NCI-H526 treated with DMSO at 0.1 percent for 48 hours (cell line): ENCODE measurements at places on chromosomes 16 and 17.

DNA sequence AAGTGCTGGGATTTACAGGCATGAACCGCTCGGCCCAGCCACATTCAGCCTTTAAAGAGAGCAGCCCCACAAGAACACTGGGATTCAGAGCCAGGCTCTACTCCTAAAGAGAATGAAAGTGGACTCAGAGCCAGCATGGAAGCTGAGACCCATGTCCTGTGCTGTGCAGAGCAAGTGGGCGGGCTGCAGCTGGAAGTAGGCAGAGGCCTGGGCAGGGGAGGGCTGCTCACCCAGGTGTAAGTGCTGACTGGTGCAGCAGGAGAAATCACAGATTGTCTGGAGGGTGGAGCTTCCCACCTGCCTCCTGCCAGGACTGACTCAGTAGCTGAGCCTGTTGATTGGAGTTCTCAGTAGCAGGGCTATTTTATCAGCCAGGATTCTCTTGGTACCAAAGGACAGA, 178.7 kb downstream of the KATNIP start:
- DNase-seq: no peak

- no peak for DNase-seq
These were observed 119.6 kb upstream of the PMFBP1 start for GRCh38 chr16:72291531-72291981.

DNA sequence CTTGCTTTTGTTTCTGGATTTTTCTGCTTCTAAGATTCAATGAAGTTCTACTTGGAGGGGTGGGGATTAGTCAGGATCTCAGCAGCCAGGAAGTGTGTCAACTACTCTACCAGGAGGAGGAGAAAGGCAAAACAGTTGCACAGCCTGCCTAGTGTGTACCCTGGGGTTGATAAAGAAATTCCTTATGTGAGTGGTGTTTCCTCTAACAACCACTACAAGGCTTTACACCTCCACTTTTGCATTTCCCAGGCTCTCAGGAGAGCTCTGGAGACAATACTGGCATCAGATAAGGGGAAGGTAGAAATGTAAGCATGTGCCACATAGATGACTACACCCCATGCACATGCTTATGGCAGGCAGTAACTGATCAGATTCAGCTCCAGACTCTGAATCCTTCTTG, 174.6 kb downstream of the TOX3 start:
- no peak for DNase-seq

DNA sequence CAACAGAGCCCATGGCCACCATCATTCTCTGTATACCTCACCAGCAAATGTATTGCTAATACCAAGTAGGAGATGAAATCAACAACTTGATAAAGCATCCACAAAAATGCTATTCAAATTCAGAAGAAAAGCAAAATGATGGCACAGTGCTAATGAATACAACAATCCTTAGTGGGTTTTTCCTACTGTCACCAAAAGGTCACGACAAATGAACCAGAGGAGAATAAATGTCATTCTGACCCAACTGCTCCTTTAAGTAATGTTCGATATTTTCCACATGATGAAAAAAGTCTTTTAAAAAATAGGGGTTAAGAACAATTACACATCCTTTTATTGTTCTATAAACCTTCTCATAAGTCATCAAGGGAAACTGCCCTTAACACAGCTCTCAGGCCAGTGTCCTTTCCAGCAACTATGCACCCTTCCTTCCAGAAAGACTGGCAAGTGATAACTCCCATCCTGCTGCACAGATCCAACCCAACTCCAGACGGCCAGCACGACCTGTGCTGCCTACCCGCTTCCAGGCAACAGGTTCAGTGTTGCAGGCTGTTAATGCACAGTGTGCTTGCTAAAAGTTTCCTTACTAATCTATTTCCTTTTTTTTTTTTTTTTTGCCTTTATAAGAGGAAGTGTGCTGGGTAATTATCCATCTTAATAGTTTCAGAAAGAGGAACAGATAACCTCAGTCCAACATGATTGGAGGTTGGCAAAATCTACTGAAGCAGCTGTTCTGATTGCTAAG, 15.4 kb downstream of the FBXO31 start:
- DNase-seq: no peak

GRCh38 chr16:1538804-1539520, 5.5 kb downstream of the TMEM204 start:
- DNase-seq: no peak

DNA sequence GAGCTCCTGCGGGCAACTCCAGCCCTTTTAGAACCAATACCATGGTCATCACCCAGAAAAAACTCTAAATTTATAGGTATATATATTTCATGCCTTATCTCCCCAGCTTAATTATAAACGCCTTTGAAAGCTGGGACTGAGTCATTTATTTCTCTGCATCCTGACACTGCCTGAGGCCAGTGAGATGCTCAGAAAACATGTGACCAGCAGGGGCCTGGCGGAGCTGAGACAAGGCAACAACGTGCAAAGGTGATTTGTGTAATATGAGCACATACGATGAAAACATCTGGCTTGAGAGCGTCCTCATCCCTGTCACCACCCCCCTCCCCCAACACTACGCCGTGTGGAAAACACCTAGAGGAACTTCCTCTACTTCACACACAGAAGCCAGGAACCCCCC, 22.7 kb downstream of the NXN start:
- DNase-seq: no peak

- no peak for DNase-seq
These were observed 15.7 kb upstream of the CCL1 start for GRCh38 chr17:34378664-34379101.

- DNase-seq: no peak
These were observed 19.5 kb upstream of the TUBG2 start for GRCh38 chr17:42639525-42640113.

- DNase-seq: peak; percentile 11
These were observed 222.1 kb downstream of the RBFOX3 start for GRCh38 chr17:79388556-79389295.

GRCh38 chr16:11234884-11235702, 20.9 kb downstream of the SOCS1 start:
- no peak for DNase-seq

DNA sequence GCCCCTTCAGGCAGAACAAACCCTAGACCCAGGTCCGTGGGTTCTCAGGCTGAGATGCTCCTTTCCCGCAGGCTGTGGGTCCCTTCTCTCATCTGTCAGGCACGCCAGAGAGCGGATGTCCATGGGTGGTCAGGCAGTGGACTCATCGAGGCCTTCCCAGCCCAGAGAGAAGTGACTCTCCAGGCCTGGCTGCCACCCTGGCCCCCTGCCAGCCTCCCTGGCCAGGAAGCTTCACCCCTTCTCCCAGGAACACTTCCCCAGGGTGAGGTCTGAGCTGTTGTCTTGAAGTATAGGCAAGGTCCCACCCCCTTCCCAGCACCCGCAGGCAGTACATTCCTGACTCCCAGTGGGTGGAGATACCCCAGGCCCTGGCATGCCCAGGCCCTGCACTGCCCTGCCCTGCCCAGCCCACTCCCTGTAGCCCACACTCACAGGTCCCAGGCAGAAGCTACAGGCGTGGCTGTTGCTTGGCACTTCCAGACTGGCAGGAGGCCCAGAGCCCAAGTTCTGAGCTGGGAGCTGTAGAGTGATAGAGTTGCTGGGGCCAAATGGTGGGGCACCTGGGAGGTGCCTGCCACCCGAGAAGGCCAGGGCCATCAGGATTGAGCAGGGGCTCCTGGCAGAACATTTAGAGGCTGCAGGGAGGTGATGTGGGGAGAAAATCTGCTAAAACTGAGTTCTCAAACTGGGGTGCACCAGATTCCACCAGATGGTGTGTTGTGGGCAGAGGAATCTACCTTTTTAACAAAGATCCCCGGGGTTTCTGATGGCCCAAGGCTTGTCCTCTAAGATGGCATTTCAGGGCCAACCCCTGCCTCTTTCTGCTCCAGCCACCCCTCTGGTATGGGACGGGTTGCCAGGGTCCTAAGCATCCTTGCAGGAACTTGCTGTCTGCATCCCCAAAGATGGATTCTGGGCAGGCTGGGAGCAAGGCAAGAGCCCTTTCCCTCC, 6.7 kb downstream of the ITGA3 start:
- no peak for DNase-seq

GRCh38 chr17:9811086-9811485, 10.8 kb downstream of the GSG1L2 start:
- no peak for DNase-seq

- DNase-seq: no peak
These were observed 140.9 kb upstream of the PMFBP1 start for GRCh38 chr16:72312828-72313227.

- DNase-seq: no peak
These were observed 29.9 kb downstream of the ACTG1 start for GRCh38 chr17:81482673-81483072.

- DNase-seq: no peak
These were observed 100.7 kb downstream of the TMEM114 start for GRCh38 chr16:8489580-8489979.

DNA sequence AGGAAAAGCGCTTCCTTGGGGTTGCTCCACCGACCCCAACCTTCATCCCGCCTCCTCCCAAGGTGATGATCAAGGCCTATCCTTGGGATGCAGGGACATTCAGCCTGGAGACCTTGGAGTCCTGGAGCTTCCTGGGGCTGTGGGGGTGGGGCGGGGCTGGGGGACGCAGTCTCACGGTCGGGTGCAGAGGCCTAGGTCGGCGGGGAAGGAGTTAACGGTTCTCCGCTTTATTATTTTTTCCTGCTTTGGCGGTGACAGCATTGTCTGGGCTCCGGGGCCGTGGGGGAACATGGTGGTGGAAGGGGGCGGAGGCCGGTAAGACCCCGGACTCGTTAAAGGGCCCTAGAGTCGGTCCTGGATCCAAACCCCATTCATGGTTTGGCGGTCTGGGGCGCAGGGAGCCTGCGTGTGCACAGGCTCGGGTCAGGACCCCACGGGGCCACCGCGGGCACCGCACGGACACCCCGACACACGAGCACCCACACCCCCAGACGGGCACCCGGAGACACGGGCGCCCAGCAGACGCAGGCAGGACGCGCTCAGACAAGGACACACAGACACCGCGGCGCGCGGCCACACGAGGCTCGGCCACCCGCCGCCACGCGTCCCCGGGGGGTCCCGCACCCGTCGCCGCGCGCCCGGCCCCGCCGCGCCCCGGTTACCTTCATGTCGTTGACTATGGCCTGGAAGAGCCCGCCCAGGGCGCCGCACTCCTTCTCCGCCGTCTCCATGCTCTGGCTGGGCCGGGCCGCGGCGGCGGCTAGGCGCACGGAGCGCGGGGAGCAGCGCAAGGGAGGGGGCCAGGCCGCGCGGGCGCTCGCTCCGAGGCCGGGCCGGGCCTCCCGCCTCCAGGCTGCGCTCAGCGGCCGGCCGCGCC, 554 bp downstream of the MTSS2 start:
- peak; percentile 4 for DNase-seq

- DNase-seq: no peak
These were observed 6.9 kb downstream of the MYO19 start for GRCh38 chr17:36527621-36528250.

DNA sequence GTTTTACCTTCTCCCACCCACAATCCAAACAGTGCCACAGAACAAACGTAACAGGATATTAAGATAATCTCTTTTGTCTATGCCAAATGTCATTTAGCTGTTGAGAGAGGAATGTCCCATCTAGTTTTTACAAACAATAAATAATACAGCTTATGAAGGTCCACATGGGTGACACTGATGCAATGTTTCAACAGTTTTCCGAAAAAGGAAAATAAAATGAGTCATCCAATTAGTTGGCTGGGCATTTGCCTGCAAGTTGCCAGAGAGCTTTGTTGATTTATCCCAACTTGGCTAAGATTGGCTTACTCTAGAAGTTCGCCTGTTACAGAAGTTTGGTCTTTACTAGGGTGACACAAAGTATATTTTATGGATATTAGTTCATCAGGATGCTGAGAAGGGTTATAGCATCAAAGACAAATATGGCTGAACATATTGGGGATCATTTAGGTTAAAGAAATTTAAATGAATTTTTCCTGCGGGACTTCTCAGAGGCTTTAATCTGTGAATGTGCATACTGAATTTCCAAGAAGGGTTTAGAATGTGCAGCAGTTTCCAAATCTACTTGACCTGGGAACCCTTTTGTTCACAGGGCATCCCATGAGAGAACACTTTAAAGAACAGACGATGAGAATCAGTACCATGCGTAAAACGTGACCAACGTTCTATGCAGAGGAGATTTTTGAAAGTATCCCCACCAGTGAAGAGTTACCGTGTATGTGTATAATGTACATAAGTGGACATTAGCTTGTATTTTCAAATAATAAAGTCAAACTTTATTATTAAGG, 73.1 kb downstream of the CDH13 start:
- DNase-seq: no peak

- DNase-seq: no peak
These were observed 306.1 kb upstream of the KIF2B start for GRCh38 chr17:53516636-53517035.

DNA sequence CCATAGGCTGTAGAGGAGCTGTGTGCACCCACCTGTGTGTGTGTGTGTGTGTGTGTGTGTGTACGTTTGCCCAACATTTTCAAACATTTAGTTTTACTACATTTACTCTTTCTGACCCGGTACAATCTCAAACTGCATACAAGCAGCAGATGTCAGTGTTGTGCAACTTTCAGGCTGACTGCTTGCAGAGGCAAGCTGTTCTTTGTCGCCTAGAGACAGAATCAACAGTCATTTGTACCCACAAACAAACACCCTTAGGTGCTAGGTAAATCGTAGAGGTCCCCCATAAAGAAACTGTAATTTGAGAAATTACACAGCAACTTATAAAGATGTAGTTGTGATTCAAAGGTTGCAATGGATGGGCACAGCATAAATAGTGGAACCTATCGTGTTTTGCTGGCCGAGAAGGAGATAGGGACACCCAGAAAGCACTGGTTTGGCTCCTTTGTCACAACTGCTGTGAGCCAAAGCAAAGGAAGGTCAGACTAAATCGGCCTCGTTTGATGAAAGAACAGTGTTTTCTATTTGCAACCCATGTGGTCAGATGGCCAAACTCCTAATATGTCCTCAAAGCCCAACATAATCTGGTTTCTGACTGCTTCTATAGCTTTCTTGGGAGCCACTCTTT, 478.4 kb downstream of the TOX3 start:
- peak; percentile 21 for DNase-seq

GRCh38 chr16:12829096-12829888, 25.6 kb upstream of the CPPED1 start:
- no peak for DNase-seq
